ENCODE measurements at places on chromosomes 5 and 9.
A peak's percentile ranks its signal among the peaks of the same experiment; 100 is the strongest.

DNA sequence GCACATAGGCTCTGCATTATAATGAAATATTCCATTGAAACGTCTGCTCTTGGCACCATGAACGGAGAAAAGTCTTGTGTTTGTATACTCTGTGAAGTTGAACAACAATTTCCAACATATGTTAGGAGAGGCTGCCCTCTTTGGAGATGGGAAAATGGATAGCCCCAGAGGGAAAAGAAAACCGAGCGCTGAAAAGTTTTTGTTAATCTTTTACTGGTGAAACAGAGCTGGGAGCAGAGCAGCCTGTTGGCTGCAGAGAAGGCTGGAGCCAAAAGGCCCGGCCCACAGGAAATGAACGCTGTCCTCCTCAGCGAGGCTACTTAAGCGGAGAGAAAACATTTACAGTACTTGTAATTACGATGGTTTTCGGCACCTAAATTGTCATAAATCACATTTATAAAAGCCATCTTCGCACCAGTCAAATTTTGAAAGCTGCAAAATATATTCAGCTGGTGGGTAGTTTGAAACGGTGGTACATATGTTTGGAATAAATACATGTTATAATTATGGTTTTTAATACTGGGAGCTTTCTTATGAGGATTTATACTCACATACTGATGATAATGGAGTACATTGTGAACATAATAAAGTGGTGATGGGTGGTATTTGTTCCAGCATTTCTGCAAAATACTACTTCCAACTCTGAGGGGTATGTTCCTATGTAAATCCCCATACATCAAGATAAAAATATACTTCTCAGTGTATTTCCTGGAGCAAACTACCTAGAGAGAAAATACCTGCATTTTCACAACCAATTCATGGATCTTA lies 129.6 kb upstream of the CNTLN start:
- DNase-seq: no peak

- DNase-seq: no peak
These were observed 25.4 kb upstream of the TCF7 start for GRCh38 chr5:134088994-134089560.

GRCh38 chr9:113536483-113537228 lies 73.1 kb downstream of the RGS3 start:
- DNase-seq: no peak

GRCh38 chr5:172969921-172970320 lies 10.7 kb downstream of the RPL26L1 start:
- no peak for DNase-seq

GRCh38 chr5:180909782-180910181 lies 10.8 kb downstream of the BTNL8 start:
- no peak for DNase-seq

GRCh38 chr5:147168578-147169327 lies 66.1 kb upstream of the STK32A start:
- no peak for DNase-seq

DNA sequence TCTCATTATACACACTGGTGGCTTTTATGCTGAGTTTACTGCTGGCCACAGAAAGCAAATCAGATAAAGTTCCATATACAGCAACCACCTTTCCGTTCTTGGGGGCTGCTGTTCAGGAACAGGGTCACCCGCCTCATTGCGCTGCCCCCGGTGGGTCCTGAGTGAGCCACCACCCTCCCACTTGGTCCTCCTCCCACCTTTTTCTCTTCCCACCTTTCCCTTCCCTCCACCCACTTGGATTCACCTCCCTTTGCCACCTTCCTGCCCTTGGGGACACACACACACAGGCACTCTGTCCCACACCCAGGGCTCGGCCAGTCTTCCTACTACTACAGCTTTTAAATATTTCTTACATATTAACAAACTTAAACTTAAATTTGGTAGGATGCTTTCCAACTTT lies 127.6 kb downstream of the WDR70 start:
- no peak for DNase-seq

GRCh38 chr5:110335361-110336066 lies 391.0 kb downstream of the TMEM232 start:
- DNase-seq: no peak

GRCh38 chr5:114191441-114191840 lies 170.4 kb upstream of the KCNN2 start:
- DNase-seq: no peak

DNA sequence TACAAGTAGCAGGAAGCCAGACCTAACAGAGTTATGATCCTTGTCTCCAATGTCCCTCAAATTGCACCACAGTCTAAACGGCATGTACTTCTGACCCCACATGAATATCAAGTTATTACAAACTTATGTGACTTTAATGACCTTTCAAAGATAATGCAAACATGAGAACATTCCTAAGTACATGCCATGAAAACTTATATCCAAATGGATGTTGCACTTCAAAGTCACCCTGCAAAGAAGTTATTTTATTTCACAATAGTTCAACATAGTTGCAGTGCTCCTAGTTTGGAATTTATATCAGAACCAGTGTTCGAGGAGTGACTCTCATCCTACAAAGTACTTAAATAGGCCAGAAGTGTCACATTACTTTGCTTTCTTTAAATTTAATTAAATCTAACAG lies 41.2 kb upstream of the ITGA1 start:
- no peak for DNase-seq

- no peak for DNase-seq
These were observed 52.3 kb downstream of the CAST start for GRCh38 chr5:96714450-96714849.

DNA sequence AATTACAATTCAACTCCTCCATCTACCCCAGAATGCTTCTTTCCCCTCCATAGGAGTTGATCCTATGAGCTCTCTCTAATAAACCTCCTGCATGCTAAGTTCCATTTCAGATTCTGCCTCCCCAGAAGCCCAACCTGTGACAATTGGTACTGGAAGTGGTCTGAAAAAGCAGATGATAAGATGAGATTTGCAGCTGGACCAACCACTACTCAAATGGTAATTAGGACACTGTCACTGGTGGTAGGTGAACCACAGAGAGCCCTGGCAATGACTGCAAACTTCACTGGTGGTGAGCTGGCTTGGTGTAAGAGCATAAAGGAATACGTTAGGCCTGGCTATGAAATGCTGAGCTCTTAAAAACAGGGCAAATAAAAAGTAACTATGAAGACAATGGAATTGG lies 112.6 kb downstream of the ESM1 start:
- no peak for DNase-seq

DNA sequence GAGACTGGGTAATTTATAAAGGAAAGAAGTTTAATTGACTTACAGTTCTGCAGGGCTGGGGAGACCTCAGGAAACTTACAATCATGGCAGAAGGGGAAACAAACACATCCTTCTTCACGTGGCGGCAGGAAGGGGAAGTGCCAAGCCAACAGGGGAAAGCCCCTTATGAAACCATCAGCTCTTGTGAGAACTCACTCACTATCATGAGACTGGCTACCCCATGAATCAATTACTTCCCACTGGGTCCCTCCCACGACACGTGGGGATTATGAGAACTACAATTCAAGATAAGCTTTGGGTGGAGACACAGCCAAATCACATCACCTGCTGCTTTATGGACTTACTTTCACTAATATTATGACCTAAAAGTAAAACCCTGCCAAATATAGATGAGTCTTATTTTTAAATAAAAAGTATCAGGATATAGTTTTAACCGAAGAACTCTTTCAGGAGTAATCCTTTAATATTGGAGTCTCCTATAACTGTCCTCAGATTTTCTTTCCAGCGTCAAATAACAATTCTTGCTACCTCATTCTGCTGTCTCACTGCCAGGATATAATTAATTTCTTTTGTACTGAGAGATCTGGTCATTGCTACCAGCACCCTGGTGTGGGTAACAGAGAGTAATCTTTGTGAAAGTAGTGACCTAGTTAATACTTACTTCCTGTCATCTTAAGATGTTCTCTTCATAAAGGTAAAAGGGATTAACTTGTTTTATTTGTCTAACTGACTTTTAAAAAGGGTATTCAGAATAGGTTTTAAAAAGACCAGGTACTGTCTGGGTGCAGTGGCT lies 68.6 kb downstream of the NLN start:
- DNase-seq: no peak

DNA sequence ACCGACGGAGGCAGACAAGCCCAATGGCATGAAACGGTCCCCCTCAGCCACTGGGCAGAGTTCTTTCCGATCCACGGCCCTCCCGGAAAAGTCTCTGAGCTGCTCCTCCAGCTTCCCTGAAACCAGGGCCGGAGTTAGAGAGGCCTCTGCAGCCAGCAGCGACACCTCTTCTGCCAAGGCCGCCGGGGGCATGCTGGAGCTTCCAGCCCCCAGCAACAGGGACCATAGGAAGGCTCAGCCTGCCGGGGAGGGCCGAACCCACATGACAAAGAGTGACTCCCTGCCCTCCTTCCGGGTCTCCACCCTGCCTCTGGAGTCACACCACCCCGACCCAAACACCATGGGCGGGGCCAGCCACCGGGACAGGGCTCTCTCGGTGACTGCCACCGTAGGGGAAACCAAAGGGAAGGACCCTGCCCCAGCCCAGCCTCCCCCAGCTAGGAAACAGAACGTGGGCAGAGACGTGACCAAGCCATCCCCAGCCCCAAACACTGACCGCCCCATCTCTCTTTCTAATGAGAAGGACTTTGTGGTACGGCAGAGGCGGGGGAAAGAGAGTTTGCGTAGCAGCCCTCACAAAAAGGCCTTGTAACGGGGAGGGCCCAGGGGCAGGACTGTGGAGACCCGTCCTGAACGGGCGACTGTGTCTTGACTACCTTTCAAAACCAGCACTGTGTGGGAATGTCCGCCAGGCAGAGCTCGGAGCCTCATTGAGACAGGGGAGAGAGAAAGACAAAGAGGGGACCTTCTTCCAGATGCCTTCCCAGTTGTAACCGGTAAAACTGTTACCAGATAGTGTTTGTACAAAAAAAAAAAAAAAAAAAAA lies 29.9 kb downstream of the CD180 start:
- DNase-seq: peak; percentile 22

DNA sequence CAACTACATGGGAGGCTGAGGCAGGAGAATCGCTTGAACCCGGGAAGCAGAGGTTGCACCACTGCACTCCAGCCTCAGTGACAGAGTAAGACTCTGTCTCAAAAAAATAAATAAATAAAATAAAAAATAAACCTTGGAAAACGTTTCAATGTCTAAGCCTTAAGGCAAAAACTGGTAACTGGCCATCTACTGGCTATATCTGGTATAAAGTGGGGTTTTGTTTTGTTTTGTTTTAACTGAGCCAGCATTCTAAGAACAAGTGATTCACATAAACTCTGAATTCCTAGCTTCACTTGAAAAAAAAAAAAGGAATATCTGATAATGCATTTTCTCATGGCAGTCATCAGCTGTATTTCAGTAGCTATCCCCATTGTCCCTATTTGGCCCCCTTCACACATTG lies 126.1 kb upstream of the EFNA5 start:
- no peak for DNase-seq

DNA sequence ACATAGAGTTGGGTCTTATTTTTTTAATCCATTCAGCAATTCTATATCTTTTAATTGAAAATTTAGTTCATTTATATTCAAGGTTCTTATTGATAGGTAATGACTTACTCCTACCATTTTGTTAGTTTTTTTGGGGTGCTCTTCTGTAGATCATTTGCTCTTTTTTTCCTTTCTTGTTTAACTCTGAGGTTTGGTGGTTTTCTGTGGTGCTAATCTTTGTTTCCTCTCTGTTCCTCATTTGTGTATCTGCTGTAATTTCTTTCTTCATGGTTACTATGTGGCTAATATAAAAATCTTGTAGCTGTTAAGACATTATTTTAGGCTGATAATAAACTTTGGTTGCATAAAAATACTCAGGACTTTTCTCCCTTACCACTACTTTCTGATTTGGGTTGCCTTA lies 181.6 kb upstream of the DMRTA1 start:
- no peak for DNase-seq

DNA sequence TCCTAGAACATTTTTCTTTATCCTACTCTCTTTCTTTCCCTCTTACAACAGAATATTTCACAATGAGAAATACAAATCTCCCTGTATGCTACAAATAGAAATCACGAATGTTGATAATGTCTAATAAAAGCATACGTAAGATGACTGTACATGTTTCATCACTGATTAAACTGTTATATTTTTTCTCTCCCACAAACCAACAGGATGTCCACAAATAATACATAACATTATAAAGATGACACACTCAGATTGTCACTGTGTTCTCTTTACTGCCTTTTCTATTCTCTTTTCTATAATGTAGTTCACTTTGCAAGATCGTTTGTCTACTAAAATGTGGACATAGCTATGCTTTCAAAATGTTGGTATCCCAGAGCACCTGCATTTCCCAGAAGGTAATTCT lies 90.7 kb upstream of the PARP8 start:
- no peak for DNase-seq

- no peak for DNase-seq
These were observed 268.0 kb downstream of the BNC2 start for GRCh38 chr9:16602494-16602893.

- DNase-seq: no peak
These were observed at the start of gene GPSM1 for GRCh38 chr9:136327304-136327974. TSS of gene GPSM1 (plus strand) at chr9:136327539. CDS start at chr9:136327696, 157 bp downstream.

DNA sequence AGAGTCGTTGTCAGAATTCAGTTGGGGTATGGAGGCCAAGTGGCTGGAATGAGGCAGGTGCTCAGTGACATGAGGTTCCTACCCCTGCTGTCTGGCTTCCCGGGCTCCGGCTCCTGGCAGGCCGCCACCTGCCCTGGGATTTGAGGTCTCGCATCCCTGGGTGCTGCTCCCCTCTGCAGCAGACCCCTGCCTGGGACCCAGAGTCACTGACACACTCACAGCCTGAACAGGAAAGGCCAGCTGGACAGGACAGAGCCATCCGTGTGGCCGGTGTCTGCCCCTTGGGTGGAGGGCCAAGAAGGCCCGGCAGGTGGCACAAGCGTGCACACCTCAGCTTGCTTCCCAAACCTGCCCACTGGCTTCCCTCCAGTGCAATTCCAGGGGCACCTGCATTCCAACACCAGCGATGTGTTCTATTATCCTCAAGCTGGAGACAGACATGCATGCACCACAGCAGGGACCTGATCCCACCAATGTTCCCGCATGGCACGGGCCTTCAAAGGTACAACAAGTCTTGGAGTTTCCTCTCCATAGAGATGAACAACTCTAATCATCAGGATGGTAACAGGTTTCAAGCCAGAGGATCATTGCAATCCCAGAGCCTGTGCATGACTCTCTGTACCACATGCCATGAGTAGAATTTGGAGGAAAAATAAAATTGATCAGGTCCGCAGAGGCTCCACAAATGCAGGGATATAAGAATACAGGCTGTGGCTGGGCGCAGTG lies 45.6 kb upstream of the RNF130 start:
- DNase-seq: no peak

DNA sequence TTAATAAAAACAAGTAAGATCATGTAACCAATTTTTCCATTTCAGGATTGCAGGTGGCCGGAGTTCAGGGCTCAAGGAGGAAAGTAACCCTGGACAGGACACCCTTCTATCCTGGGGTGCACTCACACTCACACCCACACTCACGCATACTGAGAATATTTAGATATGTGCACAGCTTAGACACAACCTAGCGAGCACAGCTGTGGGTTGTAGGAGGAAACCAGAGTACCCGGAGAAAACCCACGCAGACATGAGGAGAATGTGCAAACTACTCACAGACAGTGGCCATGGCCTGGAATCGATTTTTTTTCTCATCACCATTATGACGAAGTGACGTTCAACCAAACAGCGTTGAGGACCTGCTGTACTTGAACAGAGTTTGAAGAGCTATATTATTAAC lies 4.5 kb upstream of the EFNA5 start:
- no peak for DNase-seq
